ENCODE measurements at places on chromosomes 13 and 19.
A peak's percentile ranks its signal among the peaks of the same experiment; 100 is the strongest.

DNA sequence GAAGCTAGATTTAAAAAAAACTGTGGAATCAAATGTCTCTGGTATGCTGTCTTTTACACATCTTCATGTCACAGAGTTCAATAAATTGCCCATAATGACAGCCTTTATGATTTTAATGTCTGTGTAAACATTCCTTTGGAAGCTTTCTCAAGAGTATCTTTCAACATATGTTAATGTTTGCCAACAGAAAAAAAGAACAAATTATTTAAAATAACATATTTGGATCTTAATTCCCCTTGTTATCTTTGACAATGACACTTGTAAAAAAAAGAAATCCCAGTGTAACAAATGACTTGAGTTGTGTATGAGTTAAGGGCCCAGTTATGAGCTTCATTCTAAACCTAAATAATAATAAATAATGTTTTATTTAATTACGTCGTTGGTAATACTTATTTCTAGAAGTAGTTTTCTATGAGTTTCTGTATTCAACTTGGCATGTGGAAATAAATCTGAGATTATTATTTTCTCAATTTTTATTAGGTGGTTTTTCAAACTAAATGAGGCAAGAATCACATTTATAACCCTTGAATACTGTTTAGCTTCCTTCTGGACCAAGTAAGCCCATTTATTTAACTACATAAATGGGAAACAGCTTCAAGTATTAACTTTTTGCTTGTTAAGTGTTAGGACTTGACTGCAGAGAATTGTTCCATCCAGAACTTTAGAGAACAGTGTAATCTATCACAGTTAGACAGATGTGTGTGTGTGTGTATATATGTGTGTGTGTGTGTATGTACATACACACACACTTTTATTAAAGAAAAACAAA is 182.1 kb downstream of the POSTN start:
- DNase-seq = peak; percentile 64

DNA sequence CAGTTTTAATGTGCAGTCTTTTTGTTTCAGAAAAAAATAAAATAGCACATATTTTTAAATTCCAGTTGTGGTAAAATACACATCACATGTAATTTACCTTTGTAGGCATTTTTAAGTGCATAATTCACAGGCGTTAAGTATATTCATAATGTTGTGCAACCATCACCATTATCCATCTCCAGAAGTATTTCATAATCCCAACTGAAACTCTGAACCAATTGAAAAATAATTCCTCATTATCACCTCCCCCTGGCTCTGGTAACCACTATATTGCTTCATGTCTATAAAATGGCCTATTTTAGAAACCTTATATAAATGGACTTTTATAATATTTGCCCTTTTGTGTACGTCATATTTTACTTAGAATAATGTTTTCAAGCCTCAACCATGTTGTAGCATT is 756.5 kb upstream of the KLHL1 start:
- DNase-seq = no peak

DNA sequence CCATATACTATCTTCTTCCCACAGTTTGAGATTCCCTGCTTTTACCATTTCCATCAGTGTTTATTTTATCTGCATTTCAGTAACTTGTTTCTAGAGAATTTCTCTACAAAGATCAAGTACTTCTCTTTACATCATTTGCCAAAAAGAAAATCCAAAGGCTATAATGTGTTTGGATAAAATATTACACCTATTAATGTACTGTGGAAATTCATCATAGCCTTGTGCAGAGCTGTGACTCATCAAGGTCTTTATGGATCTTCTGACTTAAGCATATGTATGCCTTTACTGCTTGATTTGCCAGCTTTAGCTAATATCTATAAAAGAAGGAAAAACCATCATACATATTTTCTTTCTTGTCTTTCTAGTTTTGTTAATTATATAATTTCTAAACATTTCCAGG is 9.6 kb upstream of the HTR2A start:
- DNase-seq = no peak

- DNase-seq = no peak
Observed at GRCh38 chr13:62173958-62174357, 758.3 kb upstream of the PCDH20 start.

GRCh38 chr19:15986701-15987100 is 37.9 kb downstream of the OR10H4 start:
- DNase-seq = no peak

DNA sequence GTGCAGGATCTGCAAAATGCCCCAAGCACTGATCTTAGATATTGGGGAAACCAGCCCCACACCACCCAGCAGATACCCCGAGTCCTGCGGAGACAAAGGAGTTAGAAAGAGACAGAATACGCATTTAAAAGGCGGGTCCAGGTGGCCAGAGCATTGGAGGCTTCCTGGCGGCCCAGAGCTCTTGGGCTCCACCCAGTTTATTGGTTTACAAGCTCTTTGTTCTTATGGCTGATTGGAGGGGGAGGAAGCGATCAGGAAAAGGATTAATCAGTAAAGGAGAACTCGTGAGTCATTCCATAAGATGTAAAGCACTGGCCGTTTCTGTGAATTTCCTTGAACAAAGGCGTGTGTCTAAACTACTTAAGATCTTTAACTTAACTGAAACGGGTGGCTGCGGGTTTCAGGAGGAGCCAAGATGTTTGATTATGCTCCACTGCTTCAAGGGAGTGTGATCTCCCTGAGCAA is 926 bp downstream of the ZNF587 start:
- DNase-seq = no peak

- no peak for DNase-seq
Observed at GRCh38 chr19:42295831-42296525, 6.0 kb upstream of the PRR19 start.

GRCh38 chr13:44451126-44451525 is 77.5 kb downstream of the SERP2 start:
- DNase-seq = no peak

DNA sequence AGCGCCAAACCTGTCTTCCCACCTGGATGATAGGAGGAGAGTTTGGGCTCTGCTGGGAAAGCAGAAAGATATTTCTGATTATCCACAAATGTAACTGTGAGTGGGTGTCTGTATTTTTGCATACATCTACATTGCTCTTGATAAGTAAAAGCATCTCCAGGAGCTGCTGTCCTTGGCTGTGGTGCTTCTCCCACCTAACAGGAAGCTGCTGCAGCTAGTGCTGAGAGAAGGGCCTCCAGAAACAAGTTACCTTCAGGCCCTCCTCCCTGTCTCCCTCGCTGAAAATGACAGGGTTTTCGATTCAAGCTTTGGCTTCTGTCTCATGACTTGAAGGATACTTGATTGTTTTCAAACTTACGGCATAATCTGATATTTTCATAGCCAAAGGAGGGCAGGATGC is 90.1 kb downstream of the FOXO1 start:
- DNase-seq = no peak

DNA sequence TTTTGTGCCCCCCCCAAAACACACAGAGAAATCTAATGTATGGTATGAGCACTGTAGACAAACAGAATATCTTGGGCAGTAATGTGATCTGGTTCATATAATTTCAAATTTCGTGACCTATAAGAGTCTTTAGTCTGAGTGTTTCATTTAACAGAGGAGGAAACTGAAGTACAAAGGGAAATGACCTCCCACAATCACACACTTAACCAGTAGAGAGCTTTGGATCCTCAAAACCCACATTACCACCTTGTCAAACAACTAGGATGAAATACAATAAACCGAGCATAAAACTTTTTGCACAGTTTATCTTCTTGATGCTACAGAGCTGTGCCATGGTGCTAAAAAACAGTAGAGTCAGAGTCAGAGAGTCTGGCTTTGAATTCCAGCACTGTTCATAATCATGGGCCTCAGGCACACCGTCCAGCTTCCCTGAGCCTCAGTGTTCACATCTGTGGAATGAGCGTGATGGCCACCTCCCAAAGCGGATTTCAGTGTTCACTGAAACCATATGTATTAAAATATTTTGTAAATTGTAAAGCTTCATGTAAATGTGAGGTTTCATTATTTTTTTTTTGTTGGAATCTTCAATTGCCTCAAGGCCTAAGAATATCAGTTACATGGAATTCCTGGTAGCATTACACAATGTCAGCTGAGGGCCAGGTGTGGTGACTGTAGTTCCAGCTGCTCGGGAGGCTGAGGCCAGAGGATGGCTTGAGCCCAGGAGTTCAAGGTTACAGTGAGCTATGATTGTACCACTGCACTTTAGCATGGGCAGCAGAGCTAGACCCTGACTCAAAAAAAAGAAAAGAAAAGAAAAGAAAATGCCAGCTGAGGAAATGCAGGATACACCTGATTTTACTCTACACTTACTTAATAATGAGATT is 126.4 kb upstream of the FRY start:
- no peak for DNase-seq

GRCh38 chr19:1923319-1923718 is 17.7 kb upstream of the CSNK1G2 start:
- DNase-seq = no peak

DNA sequence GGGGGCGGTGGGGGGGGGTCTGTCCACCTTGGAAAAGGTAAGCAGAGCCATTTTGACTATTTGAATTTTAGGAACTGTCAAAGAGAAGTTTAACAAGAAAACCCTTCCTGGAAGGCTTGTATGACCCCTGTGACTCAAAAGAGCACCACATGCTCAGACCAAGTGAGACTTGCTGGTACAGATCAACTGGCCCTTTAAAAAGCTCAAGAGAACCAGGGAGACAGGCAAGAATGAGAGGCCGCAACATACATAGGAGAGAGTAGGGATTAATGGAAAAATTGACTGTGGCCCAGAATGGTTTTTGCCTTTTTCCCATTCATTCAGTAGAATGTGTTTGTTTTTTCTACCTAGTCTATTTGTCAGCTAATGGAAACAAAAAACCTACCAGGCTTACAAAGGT is 26.2 kb upstream of the ATP8A2 start:
- no peak for DNase-seq

GRCh38 chr13:99363949-99364348 is 56.8 kb upstream of the GPR183 start:
- no peak for DNase-seq

DNA sequence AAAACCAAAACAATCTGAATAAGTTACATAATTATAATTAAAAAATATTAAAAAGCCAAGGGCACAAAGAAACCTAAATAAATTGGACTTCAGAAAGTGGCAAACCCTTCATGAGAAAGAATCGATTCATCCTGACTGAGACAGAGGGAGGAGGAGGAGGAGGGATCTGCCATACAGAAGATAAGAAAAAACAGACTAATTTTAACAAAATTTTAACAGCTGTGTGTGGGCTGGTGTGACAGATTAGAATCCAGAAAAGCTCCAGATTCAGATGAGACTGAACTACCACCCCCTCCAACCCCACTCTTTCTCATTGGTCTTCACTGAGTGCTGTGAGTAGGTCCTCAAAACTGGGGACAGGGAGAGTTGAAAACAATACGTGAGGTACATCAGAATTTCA is 111.5 kb upstream of the HTR2A start:
- no peak for DNase-seq

DNA sequence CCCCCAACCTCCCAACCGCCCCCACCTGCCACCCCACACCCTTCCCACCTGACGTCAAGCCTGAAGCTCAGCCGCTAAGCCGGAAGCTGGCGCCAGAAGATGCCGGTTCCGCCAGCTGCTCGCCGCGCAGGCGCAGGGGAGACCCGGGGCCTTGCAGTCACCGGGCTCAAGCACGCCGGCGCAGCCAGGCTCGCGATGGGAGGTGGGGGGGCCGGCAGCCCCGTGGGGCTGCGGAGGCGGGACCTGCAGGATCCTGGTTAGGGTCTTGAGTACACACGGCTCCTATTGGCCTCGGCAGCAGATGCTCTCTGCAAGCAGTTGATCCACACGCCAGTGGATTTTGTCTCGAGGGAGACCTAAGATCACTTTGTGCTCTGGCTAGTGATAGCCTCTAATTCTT is at the start of gene LIG4:
LIG4 (minus strand) TSS at position 101 of the 400 bp plus-strand sequence. CDS start 4,268 bp downstream, outside the sequence.
- peak; percentile 72 for DNase-seq

- DNase-seq = no peak
Observed at GRCh38 chr13:110227416-110227815, 79.5 kb downstream of the COL4A1 start.

- DNase-seq = no peak
Observed at GRCh38 chr13:91292630-91293221, 54.8 kb upstream of the MIR17HG start.

GRCh38 chr19:7873304-7874075 is 700 bp downstream of the PRR36 start:
- DNase-seq = no peak

- DNase-seq = no peak
Observed at GRCh38 chr19:1752757-1753728, at the start of gene ONECUT3. ONECUT3 (plus strand) TSS chr19:1753506; CDS start chr19:1753663, 157 bp downstream.

- DNase-seq = no peak
Observed at GRCh38 chr13:78520425-78520824, 82.9 kb downstream of the POU4F1 start.

GRCh38 chr13:20230913-20231838 is 943 bp downstream of the GJB6 start:
- no peak for DNase-seq
